ENCODE measurements at places on chromosomes 2 and 18.

- no peak for DNase-seq
Measured at GRCh38 chr2:224221455-224221913, 180.4 kb downstream of the FAM124B start.

DNA sequence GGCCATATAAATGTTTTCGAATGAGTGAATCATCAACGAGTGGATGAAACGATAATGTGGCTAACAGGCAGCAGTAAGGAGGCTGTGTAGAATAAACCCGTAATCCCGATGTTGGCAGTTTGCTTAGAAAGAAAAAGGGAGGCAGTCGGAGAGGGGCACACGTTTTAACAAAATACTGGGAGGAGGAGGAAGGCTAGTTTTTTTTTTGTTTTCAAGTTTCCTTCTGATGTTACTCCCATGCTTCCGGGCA lies 476 bp upstream of the MSH2 start:
- DNase-seq: no peak

DNA sequence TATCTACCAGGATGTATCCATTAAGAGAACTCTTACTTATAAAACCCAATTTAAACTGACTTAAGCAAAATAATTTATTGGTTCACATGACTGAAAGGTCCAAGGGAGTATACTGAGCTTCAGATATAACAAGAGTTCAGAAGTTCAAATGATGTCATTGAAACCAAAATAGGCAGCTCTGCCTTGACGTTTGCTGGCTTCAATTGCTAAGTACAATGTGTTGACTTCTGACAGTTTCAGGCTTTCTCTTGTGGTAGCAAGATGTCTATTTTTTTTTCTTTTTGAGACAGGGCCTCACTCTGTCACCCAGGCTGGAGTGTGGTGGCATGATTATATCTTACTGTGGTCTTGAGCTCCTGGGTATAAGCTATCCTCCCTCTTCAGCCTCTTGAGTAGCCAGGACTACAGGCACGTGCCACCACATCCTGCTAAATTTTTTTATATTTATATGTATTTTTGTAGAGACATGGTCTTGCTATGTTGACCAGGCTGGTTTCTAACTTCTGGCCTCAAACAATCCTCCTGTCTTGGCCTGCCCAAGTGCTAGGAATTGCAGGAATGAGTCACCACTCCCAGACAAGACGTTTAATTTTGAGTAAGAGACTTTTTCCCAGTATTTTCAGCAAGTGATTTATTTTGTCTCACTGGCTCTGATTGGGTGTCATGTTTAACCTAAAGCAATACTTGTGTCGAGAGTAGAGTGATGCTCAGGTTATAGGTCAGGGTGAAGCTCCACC lies 184.8 kb downstream of the NR4A2 start:
- DNase-seq: no peak

DNA sequence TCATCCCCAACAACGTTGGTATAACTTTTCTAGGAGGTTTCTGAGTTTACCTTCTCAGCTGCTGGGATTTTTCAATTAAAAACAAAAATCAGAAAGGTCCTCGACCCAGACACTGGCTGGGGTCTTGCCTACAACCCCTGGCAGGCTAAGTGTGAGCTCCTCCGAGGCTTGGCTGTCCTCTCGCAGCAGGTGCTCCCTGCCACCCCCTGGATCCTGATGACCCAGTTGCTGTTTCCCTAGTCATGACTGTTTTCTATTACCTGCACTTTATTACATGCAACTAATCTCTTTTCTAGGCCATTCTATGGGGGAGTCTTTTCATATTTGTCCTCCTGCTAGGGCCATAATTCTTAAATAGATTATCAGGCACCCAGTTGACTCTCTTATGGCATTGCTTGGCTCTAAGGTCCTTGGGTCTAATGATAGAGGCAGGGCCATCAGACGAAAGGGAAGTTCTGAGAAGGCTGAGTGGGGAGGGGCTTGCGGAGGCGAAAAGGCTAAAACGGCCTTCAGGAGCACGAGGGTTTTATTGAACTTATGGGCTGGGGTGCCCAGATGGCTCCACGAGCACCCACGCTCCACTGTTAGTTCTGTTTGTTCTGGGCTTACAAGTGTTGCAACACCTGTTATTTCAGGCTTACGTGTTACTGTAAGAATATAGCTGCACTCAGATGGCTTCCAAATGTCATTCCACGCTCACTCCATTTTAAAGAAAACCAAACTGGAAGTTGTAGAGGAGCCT lies 166.0 kb downstream of the NCK2 start:
- DNase-seq: no peak

- DNase-seq: no peak
Measured at GRCh38 chr2:32946314-32947075, at the start of gene LTBP1. TSS of gene LTBP1 (plus strand) at chr2:32946953. CDS start at chr2:32947325, 372 bp downstream.

DNA sequence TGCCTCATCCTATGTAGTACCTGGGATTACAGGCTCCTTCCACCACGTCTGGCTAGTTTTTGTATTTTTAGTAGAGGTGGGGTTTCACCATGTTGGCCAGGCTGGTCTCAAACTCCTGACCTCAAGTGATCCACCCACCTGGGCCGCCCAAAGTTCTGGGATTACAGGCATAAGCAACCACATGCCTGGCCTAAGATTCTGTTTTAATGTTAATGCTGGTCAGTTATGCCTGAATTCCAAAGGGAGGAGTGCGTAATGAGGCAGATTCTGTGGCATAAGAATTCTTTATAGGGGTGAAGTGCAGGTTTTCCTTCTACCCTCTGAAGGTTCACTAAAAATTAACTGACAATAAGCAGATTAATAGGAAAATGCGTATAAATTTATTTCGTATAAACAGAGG lies 1343.8 kb upstream of the LRRTM1 start:
- DNase-seq: no peak

DNA sequence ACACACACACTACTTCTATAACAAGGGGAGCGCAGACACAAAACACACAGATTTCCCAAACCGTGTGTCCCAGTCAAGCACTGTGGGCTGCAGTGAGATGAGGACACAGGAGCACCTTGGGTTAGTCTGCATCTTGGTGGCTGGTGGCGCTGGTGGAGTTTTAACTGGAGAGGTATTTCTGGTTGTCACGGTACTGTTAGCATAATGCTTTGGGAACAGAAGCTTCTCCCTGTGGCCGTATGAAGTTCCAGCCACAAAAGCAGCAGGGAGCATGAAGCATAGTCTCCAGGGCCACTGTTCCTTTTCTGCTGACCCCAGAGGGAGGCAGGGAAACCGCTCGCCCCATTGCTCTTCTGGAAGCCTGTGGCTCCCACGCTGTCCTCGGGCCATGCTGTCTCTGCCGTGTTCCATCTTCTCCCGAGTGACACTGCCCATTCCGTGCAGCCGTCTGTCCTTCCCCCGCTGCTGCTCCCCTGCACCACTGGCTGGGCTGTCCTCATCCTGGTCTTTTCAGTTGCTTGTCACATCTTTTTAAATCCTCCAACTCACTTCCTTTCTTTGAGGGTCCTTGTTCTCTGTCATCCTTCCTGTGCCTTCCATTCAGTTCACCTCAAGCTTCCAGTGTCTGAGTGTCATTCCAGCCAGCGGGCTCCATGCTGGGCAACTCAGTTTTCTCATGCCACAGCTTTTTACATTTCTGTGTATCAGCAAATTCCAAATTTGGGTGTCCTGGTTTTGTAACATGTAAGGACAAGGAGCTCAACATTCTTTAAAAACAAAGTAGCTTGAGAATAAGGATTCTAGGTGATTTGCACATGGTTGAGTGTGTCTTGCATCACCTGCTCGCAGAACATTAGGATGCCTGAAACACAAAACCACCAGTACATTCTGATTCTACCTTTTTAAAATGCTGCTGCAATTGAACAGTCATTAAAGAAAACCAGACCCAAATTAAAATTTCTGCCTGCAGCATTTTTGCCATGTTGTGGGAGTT lies 125.0 kb downstream of the MTCL1 start:
- DNase-seq: no peak

DNA sequence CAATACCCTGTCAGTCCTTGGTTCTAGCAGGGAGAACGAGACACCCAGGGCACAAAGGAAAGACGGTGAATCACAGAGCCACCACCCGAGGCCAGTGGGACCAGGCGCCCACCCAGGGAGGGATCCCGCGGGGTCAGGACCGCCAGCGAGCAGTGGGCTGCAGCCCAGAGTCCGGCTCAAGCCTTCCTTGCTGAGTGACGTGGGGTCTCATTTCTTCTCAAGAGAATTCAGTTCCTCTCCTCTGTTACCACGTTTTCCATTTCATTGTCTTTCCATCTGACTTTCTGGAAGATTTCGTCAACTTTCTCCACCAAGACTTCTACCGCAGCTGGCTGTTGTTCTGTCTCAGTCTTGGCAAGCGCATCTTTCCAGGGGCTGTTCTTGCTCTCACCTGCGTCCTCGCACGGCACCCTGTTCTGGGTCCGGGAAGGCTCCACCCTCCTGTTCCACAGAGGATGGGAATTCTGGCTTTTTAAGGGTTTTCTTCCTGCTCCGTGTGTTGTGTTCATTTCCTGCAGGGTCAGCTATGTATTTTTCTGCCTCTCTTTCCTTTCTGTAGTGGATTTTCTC lies 248.6 kb downstream of the NDUFA10 start:
- DNase-seq: no peak

DNA sequence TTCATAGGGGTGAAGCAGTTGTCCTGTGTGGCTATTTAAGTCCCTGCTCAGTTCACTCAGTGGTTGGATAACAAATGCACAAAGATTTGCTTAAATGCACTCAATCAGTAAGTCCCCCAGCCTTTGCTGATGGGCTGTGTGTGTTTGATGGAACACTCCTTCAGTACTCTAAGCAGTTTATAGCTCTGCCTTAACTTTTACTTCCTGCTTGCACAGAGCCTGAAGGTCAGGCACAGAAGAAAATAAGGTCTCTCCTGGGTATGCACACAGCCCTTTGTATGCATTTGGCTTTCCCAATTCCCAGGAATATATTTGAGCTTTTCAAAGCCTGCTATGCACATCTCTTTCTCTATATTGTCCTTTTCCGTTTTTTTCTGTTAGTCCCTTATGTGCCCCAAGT lies 208.7 kb upstream of the STK17B start:
- no peak for DNase-seq

- DNase-seq: no peak
Measured at GRCh38 chr2:119699016-119699606, 20.1 kb downstream of the TMEM177 start.

DNA sequence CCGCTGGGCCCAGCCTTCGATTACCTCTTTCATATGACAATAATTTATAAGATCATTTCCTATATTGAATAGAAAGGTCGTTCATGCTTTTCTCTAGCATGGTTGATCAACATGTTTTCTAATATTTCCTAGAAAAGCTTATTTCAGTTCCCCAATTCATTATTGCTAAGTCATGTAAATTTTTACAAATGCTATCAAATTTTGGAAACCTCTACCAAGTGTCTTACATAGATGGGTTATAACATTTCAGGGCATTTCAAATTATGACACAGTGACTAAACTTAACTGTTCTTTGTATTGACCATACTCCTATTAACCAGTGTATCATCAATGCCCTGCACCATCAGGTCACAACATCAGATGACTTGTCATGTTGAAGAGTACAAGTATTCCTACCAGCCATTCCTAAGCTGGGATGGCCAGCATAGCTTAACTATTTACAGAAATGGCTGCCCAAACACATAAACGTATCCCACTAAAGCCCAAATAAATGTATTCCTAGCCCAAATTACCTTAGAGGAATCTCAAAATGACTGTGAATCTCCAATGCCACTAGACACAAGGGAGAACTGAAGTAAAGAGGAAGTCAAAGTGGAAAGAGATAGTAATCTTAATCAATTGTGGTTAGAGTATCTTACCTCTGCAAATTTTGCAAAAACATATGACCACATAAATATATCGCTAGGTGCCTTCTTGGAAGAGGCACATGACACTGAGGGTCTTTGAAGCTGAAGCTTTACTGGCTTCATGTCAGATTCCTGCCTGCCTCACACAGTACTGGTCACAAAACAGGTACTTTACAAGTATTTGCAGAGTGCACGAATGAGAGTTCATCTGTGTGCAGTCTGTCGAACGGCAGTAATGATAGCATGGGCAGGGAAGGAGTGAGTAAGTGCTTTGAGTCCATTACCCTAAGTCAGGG lies 87.3 kb upstream of the TLK1 start:
- no peak for DNase-seq

- no peak for DNase-seq
Measured at GRCh38 chr2:32656069-32656468, 28.2 kb downstream of the TTC27 start.

DNA sequence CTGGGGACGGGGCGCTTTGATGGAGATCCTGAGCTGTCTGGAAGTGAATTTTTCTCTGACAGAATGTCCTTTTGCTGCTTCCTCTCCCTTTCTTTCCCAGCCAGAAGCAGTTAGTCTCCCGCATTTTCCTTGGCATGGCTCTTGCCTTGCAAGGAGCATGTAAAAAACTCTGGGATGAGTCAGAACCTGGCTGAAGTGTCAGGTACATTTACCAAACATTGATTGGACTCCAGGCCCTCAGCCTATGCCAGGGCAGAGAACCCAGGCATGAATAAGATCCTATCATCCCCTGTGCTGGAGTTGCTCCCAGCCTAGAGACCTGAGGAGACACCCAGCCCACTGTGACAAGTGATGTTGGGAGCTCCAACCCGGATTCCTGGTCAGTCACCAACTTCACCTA lies 21.6 kb downstream of the STON1 start:
- DNase-seq: no peak

- no peak for DNase-seq
Measured at GRCh38 chr2:28980368-28981015, 606 bp upstream of the TOGARAM2 start.

GRCh38 chr2:21001225-21001946 lies 42.5 kb downstream of the APOB start:
- DNase-seq: no peak

GRCh38 chr2:113077921-113078320 lies 10.2 kb downstream of the IL1F10 start:
- no peak for DNase-seq

GRCh38 chr2:1518867-1519530 lies 105.7 kb downstream of the TPO start:
- DNase-seq: no peak

GRCh38 chr2:78980871-78981270 lies 44.6 kb upstream of the REG3G start:
- DNase-seq: no peak

GRCh38 chr2:159728629-159729028 lies 16.3 kb downstream of the MARCHF7 start:
- DNase-seq: no peak

- DNase-seq: no peak
Measured at GRCh38 chr2:15177103-15177502, 384.0 kb downstream of the NBAS start.

GRCh38 chr2:19630921-19631320 lies 270.9 kb downstream of the TTC32 start:
- no peak for DNase-seq

- no peak for DNase-seq
Measured at GRCh38 chr2:110783196-110783873, 51.0 kb downstream of the ACOXL start.

GRCh38 chr2:118119158-118119727 lies 31.0 kb downstream of the INSIG2 start:
- DNase-seq: no peak

DNA sequence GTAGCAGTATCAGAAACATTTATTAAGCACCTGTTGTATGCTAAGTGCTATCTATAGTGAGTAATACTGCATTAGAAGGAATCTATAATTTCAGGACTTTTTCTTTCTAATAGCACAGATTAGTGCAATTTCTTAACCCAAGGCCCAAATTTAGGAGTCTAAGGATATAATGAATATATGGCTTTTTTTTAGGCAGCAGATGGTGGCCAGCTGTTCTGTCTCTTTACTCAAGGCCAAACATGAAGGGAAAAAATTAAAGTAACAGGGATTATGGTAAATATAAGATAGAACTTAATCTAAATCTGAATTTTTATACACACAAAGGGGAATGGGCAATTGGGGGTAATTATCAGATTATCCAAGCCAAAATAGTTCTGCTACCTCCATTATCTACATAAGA lies 230.6 kb upstream of the SP5 start:
- no peak for DNase-seq

Measured in cortex of kidney (tissue), 1 donor.